ENCODE measurements at places on chromosomes 11 and 22.

- no peak for DNase-seq
These were observed 38.8 kb upstream of the HORMAD2 start for GRCh38 chr22:30041475-30041874.

GRCh38 chr22:44628835-44629234, 73.2 kb upstream of the PRR5 start:
- DNase-seq, result no peak

GRCh38 chr22:44184006-44184405, 3.3 kb downstream of the PARVG start:
- no peak for DNase-seq

GRCh38 chr22:50144005-50144614, 26.4 kb upstream of the PANX2 start:
- DNase-seq, result no peak

- DNase-seq, result no peak
These were observed 16.3 kb downstream of the HTR3A start for GRCh38 chr11:113991170-113991569.

DNA sequence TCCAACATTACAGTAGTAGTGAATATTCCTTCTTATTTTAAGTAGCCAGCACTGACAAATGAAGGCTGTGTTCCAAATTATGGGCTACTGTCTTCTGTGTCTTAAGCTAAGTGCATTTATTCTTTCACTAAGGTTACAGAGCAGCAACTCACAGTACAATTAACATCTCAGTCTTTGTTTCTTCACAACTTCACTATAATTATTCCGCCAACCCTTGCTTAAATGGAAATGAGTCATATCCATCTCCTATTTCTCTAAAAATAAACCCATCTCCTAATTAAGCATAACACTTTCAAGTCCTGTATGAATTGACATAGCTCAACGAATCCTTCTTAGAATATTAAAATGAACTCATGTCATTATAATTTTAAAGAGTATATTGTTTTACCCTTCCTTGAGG, 6.7 kb downstream of the ETS1 start:
- no peak for DNase-seq

DNA sequence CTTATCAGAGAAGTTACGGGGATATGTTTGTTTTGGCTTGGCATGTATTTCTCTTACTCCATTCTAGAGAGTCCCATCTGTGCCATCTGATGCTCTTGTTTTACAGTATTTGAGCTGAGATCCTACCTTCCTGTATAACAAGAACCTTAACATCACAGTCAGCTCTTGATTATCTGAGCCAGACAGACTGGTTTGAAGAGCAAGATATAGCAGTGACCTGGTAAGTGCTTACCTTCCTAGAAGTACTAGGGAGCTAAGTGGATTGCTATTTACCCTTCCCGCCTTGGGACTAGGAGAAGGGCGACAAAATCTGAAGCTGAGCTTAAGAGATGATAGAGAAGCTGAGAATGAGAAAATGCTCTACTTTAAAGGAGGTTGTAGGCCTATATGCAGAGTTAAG, 235.3 kb downstream of the CSNK2A3 start:
- no peak for DNase-seq

- no peak for DNase-seq
These were observed 192.1 kb downstream of the MN1 start for GRCh38 chr22:27609451-27609888.

GRCh38 chr22:31944700-31945442, 536 bp downstream of the YWHAH start:
- peak; percentile 11 for DNase-seq

Measured in stimulated activated CD4-positive, alpha-beta T cell treated with anti-CD3 and anti-CD28 coated beads, Interleukin-1b, Interleukin-23, amount 100 ng/mL, for 48 hours (primary cell).